ENCODE measurements at places on chromosomes 1 and 21. TPM values are rescaled to one million over a fixed set of nuclear protein-coding genes. Genes with fewer than 3 reads are reported as not detected.

The SPTA1 gene
- total RNA-seq, result 0.10 TPM

The DUSP12 gene
- total RNA-seq, result 53.7 TPM

The CELA3A gene
- not detected for total RNA-seq

The DAB1 gene
- total RNA-seq, result 0.83 TPM

The TACSTD2 gene
- 8.4 TPM for total RNA-seq

The EPHA8 gene
- not detected for total RNA-seq

All from thyroid gland (tissue), 4 donors.